Fibroblast of the aortic adventitia (primary cell): ENCODE measurements at places on chromosomes 7 and 10. TPM values are rescaled to one million over a fixed set of nuclear protein-coding genes. Genes with fewer than 3 reads are reported as not detected.

GRCh38 chr10:125048094-125048864 is 106.4 kb downstream of the ZRANB1 start:
- DNase-seq: peak; percentile 89

GRCh38 chr7:18536486-18536885 is 40.9 kb downstream of the HDAC9 start:
- no peak for DNase-seq

The MCMBP gene
- 31.4 and 74.3 TPM in 2 replicates for total RNA-seq

The ATP6V0A4 gene
- not detected in 2 replicates for total RNA-seq

DNA sequence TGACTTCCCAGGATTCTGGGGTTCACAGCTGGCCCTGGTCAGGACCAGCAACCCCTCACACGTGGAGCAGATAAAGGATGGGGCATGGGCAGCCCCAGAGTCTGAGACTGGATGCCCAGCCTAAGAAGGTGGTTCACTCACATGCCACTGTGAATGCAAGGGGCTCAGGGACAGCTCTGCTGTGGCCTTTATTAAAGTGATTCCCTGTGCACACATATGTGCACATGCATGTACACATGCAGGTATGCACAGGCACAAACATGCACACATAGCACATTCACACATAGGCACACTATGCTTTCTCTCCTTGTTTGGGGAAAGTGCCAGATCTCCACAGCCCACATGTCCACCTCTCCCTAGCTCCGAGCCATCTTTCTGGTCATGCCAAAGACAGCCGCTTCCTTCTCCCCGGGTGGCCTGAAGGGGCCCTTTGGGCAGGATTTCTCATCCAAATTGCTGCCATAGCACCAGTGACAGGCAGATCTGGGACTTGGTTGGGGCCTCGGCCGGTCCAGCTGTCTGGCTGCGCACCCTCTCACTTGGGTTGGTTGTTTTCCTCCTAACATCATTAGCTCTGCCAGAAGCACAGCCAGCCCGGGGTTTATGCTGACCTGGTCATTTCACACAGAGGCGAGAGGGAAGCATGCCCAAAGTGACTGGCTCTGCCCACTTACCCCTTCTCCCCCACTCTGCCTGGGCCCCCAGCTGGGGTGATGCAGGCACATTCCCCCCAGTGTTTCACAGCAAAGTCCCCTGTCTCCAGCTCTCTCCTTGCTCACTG is 1.4 kb downstream of the GCK start:
- no peak for DNase-seq

- no peak for DNase-seq
Observed at GRCh38 chr10:29428486-29428885, 139.6 kb downstream of the LYZL1 start.

The IFIT1 gene
- total RNA-seq: 13.6 and 172 TPM in 2 replicates

DNA sequence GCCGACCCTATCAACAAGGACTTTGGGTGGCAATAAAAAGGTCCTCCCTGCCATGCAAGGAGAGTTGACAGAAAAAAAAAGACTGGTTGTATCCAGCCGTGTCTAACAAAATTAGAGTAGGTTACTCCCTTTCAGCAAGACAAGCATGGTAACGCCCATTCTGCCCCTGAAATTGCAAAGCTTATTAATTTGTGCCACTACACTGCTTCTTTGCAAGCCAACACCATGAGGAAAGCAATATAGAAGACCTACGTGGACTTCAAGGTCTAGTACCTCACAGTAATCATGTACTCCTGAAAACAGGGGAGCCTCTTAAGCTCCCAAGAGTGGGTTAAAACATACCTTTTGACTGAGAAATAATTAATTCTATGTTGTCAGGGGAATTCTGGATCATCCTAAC is 90.3 kb downstream of the FRMPD2 start:
- no peak for DNase-seq

- DNase-seq: no peak
Observed at GRCh38 chr10:9615189-9615588, 1402.5 kb upstream of the CELF2 start.
